GM13976 (cell line): ENCODE measurements at places on chromosomes 11 and 22.

DNA sequence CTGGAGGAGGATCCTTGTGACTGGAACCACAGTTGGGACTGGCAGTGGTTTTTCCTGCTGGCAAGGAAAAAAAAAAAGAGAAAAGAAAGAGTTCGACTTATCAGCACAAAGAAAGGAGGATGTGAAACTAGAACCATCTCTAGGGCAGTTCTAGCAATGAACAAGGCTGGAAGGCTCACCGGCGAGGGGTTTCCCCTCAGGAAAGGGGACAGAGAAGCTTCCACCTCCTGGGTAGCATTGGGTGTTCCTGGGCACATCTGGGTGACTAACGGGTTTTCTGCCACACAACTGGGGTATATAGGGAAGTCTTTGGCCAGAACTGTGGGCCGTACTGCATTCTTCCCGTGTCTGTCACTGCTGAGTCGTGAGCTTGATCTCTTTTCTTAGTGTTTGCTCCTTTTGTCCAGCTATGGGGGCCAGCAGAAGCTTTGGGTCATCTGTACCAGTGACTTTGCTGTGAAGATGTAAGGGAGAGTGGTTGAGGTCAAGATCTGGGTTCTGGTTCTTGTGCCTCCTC is 109.4 kb upstream of the OR4B1 start:
- DNase-seq: peak; percentile 65

DNA sequence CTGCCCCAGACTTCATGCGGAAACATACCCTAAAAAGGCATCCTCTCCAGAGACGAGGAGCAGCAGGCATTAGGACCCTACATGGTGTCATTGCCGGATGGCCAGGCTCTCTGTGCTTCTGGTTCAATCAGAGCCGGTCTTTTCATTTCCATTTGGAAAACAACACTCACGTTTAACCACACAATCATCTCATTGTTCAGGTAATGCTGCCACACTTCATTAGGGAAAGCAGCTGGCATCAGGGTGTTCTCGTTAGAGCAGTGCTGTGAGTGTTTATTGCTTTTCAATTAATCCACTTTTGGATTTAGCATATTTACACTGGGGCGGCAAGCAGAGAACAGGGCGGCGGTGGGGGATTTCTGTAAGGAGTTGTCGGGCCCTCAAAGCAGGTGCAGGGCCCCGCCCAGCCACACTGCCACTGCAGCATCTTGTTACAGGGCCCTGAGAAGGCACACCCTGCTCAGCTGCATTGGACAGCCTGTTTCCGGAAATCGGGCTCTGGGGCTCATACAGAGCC is 338.6 kb downstream of the SHANK2 start:
- no peak for DNase-seq

DNA sequence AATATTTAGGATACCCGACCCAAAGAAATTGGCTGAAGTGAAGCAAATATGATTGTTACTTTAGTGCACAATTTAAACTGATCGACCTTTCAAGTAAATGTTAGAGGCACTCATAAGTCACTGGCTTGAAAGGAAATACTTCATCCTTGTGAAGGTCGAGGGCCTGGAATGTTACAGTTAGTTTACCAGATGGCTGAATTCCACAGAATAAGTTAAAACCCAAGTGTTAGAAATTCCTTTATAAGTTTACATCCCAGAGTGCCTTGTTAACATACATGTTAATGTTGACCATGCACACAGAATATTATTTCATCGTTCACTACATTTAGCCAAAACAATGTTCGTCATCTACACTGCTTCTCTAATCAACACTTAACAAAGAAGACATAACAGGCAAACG is 235.5 kb upstream of the ANO3 start:
- no peak for DNase-seq

DNA sequence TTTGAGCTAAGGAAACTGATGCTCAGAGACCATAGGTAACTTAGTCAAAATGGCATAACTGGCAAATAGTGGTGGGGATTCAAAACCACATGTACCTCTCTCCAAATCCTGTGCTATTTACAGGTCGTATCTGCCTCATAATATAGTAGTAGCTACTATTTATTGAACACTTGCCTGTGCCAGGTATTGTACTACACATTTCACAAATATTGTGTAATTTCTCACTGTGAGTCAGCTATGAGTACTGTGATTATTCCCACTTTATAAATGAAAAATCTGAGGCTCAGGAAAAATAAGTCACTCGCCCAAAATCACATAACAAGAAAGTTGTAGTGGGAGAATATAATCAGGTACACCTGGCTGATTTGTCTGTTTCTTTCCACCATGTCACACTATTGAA is 199.8 kb upstream of the FAT3 start:
- no peak for DNase-seq

GRCh38 chr11:95086836-95087570 is 2.6 kb upstream of the ENDOD1 start:
- DNase-seq: no peak

- DNase-seq: no peak
Observed at GRCh38 chr11:10066441-10066840, 227.6 kb downstream of the SBF2 start.

- DNase-seq: no peak
Observed at GRCh38 chr22:20273758-20274181, 5.7 kb upstream of the RTN4R start.

- no peak for DNase-seq
Observed at GRCh38 chr11:75507571-75507970, 18.2 kb downstream of the GDPD5 start.

DNA sequence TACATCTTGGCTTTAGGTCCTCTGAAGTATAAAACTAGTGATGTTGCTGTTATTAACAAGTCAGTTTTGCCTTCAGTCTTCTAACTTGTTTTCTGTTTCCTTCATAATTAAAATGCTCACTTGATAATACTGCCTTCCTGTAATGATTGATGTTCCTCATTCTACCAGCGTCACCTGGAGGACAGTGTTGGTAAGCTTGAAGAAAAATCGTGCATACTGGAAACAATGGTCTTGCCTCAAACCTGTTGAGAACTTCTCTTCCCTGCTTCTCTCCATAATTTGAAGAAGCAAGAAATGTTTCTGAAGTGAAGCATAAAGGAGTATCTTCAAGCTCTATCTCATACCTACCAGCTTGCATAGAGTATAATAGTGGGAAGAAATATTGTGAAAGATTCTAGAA is 3.0 kb downstream of the YWHAH start:
- peak; percentile 66 for DNase-seq

GRCh38 chr11:6404342-6405051 is 14.2 kb downstream of the SMPD1 start:
- no peak for DNase-seq

DNA sequence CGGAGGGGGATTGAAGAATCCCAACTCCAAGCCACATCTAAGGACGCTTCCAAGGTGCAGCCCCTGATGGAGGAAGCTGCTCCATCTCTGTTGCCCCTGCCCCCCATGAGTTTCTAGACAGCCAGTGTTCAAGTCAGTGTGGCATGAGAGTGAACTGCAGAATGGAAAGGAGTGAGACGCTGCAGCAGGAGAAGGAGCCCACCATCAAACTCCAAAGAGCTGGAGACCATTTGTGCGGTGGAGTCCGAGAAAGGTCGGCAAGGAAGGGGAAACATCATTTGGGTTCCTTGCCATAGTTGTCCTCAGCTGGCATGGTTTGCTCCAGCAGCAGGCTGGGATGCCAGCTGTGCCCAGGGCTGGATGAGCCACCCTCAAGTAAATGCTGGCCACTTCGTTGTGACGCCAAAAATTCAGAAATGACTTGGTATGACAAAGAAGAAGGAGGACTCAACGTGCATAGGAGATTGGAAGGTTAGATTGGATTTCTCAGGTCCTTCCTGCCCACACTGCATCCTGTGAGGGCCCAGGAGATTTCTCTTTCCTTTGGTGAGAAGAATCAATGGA is 16.4 kb downstream of the APOL2 start:
- no peak for DNase-seq
